ENCODE measurements at places on chromosomes 3 and 15.
A peak's percentile ranks its signal among the peaks of the same experiment; 100 is the strongest.

- peak; percentile 0 for DNase-seq
These were observed 84.6 kb downstream of the GREM1 start for GRCh38 chr15:32802286-32802936.

GRCh38 chr3:183466575-183466974 lies 38.2 kb upstream of the MCF2L2 start:
- DNase-seq = no peak

DNA sequence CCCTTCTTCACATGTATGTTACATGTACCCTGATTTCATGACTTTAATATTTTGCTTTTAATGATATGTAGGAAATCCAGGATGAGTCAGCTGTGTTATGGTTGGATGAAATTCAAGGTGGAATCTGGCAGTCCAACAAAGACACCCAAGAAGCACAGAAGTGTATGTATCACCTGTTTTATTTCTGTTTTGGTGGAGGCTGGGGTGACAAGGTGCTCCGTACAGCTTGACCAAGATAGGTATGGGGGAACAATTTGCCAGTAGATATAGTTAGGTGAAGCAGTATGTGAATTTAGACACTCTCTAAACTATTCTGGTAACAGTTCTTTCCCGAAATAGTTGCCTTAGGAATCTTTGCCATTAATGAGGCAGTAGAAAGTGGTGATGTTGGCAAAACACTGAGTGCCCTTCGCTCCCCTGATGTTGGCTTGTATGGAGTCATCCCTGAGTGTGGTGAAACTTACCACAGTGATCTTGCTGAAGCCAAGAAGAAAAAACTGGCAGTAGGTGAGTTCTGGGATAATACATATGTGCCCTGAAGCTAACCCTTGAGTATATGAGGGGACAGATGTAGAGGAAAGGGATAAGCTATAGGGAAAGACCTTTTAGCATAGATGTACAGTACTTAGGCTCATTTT lies 63.7 kb upstream of the CRTC3 start:
- DNase-seq = no peak

DNA sequence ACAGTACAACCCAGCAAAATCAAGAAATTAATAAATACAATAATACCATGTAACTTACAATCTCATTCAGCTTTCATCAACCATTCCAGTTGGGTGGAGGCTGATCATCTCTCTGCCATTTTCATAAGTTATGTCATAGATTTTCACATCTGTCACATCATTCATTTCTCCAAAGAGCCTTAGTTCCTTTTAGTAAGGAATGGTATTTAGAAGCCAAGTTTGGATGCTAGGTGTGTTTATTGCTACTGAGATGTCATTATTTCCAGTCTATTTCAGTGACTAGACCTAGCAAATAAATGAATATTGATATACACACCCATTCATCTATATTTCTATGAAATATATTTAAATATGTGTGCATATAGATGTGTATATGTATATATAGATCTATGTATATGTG lies 2.7 kb upstream of the UBL7 start:
- DNase-seq = no peak

- DNase-seq = no peak
These were observed 636 bp upstream of the LRRC58 start for GRCh38 chr3:120349855-120350125.

- DNase-seq = no peak
These were observed 129.1 kb downstream of the RAP2B start for GRCh38 chr3:153291059-153291685.

DNA sequence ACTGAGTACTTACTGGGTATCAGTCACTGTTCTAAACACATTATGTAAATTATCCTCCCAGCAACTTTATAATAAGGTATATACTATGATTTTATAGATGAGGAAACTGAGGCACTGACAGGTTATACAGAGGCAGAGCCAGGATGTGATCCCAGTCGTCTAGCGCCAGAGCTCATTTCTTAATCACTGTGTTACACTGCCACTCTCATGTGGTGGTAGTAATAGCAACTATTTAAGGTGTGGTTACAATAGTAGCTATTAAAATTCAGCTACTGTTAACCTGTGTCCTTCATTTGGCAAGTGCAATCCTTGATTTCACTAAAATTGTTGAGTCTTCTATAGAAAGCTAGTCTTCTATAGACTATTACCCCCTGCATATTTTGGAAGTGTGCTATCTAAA lies 43.1 kb upstream of the TRPC1 start:
- DNase-seq = no peak

DNA sequence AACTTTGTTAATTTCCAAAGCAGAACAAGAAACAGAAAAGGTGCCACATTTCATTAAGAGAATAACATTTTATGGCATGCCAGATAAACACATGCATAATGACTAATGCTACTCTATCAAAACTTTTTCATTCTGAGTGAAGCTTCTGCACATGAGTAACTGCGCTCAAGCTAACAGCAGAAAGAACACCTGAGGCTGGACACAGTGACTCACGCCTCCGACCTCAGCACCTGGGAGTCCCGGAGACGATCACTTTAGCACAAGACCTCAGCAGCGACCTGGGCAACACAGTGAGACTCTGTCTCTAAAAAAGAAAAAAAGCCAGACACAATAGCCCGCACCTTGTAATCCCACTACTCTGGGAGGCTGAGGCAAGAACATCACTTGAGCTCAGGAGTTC lies 70.6 kb downstream of the ACAP2 start:
- no peak for DNase-seq

GRCh38 chr15:83612226-83612625 lies 41.7 kb upstream of the ADAMTSL3 start:
- no peak for DNase-seq

GRCh38 chr3:30282154-30282696 lies 324.2 kb upstream of the TGFBR2 start:
- DNase-seq = no peak

DNA sequence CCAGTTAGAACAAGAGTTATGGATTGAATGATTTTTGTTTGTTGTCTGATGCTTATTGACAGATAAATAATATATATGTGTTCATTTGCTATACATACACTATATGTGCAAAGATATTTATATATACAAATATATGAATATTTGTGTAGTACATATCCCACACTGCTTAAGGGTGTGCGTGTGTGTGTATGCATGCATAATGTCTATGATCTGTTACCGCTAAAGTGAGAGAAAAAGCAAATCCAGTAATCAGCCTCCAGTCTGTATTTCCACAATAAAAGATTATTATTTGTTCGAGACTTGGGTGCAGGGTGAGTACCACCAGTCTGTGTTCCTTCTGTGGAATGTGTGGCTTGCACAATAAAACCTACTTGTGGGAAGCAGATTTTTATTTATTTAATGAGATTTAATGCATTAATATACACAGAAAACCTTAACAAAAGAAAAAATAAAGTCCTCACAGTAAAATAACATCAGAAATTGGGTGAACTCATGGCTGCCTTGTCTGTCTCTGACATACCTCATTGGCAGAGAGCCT lies 366.0 kb upstream of the TBL1XR1 start:
- no peak for DNase-seq

DNA sequence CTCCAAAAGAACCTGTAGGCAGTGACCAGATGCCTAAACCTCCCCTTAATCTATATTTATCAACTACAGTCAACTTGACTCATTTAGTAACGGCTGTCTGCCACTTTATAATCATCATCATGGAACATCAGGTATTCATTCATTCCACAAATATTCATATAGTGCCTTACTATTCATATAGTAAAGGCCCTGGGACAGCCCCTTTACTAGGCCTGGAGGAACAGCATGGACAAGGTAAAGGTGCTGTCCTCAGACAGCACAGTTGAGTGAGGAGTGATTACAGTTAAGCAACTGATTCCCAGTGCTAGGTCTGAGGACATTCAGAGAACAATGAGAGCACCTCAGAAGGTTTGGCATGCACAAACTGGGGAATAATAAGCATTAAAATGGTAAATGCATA lies 346.5 kb upstream of the RORA start:
- DNase-seq = no peak

GRCh38 chr3:5051772-5052171 lies 70.3 kb upstream of the ARL8B start:
- no peak for DNase-seq

DNA sequence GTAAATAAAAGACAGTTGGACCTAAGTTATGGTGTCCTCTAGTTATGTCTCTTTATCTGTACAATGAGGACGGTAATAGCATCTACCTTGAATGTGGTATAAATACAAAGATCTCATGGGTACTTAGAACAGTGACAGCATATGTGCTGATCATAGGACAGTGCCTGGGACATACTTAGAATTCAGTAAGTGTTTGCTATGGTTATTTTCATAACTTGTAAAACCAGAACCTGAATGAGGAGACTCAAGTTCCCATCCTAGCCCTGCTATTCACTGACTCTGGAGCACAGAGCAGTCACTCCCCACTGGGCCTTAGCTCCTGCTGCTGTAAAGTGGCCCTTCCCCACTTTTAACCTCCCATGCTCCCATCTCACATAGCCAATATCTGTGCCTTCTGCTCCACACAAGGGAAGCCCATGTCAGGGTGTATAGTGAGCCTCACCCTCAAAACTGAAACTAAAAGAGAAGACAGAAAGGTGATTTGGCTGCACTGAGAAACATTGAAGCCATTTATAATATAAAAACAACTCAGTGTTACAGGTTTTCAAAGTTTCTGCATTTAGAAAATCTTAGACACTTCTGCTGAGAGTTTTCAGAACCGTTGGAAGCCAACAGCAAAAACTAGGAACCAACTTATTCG lies 225.4 kb upstream of the UBE2E2 start:
- no peak for DNase-seq

GRCh38 chr3:14340960-14341708 lies 61.3 kb upstream of the SLC6A6 start:
- no peak for DNase-seq

- DNase-seq = no peak
These were observed 49.9 kb downstream of the SLC25A26 start for GRCh38 chr3:66270701-66271100.

GRCh38 chr3:29415482-29416223 lies 134.8 kb downstream of the RBMS3 start:
- no peak for DNase-seq

DNA sequence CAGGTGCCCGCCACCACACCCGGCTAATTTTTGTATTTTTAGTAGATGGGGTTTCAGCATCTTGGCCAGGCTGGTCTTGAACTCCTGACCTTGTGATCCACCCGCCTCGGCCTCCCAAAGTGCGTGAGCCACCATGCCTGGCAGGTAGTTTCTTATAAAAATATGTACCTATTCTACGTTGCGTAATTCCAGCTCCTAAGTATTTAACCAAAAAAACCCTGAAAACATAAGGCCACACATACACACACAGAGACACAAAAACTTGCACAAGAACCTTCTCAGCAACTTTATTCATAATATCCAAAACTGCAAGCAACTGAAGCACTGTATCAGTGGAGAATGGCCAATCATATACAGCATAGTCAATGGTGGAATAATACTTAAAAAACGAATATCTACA lies 5.3 kb downstream of the RNF168 start:
- no peak for DNase-seq

GRCh38 chr3:28590216-28590615 lies 241.6 kb upstream of the AZI2 start:
- DNase-seq = no peak

- no peak for DNase-seq
These were observed 1.9 kb downstream of the ADPGK start for GRCh38 chr15:72781631-72782030.

- DNase-seq = no peak
These were observed 38.1 kb downstream of the SLCO2A1 start for GRCh38 chr3:133991637-133992036.

- DNase-seq = no peak
These were observed 228.3 kb downstream of the ADAMTS17 start for GRCh38 chr15:100113351-100114080.

All from activated CD8-positive, alpha-beta memory T cell treated with anti-CD3 and anti-CD28 coated beads for 48 hours (primary cell).